GOT3 (cell line): ENCODE measurements at places on chromosomes 11 and 22.

- no peak for DNase-seq
These were observed 28.9 kb downstream of the CD6 start for GRCh38 chr11:61000426-61000825.

DNA sequence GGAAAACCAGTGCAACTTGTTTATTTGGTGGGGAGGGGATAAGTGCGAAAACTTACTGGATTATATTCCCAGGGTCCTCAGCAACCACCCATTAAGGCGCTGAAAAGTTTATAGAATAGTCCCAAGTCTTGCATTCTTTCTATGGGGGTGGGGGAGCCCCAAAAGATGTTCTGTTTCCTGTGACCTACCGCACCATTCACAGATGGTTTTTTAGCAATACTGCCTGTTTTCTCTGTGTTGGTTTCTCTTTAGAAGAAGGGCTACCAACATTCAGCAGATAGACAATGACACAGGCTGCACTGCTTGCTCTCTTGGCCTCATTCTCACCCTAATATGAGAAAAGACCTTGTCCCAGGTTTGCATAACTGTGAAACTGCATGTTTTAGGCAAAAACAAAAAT, 86.5 kb downstream of the FAM76B start:
- DNase-seq = no peak

DNA sequence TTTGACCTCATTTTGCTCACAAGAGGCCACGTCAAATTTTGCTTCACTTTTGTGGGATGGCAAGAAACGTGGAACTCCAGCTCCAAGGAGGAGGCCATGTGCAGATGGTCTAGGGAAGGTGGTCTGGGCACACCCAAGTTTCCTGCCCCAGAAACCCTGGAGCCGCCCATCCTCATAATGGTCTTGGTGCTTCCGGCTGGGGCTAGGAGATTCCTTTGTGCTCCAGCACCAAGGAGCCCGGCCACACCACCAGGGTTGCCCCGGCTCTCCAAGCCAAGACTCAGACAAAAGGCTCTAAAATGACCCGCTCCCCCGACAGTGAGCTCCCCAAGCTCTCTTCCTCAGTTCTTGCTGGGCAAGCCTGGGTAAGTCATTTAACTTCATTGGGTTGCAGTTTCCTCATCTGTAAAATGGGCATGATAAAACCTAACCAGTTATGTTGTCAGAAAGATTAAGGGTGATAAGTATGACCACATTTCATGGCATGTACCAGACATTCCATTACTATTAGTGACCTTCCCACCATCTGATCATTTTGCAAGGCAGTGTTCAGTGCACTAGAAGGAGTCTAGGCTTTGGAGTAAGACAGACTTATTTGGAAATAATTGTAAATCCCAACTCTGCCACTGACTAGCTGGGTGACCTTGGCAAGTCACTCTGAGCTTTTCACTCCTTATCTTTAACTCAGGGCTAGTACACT, 23.3 kb downstream of the DKK3 start:
- no peak for DNase-seq

GRCh38 chr11:64887757-64888405, 9.5 kb upstream of the EHD1 start:
- DNase-seq = no peak

DNA sequence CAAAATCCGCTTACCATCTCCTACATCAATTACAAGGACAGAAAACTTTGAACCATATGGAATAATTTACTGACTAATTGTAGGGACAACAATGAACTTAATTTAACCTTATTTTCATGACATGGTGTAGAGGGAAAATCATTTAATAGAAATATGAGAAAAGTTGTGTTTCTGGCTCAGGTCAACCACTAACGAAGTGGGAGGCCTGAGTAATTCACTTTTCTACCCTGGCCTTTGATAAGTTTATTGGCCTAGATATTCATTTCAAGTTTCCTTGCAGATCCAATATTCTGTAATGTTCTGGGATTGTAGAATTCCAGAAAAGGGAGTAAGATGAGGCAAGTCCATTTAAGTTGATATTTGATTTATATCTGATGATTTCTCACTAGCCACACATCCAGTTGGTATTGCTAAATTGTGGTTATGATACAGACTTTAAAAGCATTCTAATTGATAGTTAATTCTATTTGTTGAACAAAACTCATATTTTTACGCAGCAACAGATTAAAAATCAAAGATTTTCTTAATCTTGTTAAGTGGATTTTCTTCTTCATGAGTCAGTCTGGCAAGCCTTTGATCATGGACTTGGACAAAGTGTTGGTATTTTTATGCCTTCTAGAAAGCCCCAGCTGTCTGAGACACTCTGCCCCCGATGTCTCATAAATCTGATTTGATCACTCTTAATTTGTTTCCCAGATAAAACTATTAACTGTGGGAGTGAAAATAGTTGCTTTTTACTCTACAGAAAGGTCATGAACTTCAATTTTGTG, 336.5 kb downstream of the TMEM135 start:
- DNase-seq = no peak

- no peak for DNase-seq
These were observed 72.0 kb downstream of the VPREB1 start for GRCh38 chr22:22316589-22316988.

GRCh38 chr11:282630-283360, 4.6 kb downstream of the NLRP6 start:
- no peak for DNase-seq

- no peak for DNase-seq
These were observed 15.8 kb downstream of the TMEM258 start for GRCh38 chr11:61776561-61777075.

- DNase-seq = no peak
These were observed 99.4 kb downstream of the APIP start for GRCh38 chr11:34816698-34817213.

- DNase-seq = no peak
These were observed 98.0 kb downstream of the PRR5L start for GRCh38 chr11:36394056-36394455.

GRCh38 chr11:33747979-33748378, 11.8 kb upstream of the CD59 start:
- no peak for DNase-seq

GRCh38 chr11:72989727-72990126, 152.4 kb downstream of the FCHSD2 start:
- DNase-seq = no peak

- no peak for DNase-seq
These were observed 4.8 kb downstream of the PKP3 start for GRCh38 chr11:398826-399225.

- DNase-seq = no peak
These were observed 25.2 kb downstream of the EXPH5 start for GRCh38 chr11:108568195-108568858.

DNA sequence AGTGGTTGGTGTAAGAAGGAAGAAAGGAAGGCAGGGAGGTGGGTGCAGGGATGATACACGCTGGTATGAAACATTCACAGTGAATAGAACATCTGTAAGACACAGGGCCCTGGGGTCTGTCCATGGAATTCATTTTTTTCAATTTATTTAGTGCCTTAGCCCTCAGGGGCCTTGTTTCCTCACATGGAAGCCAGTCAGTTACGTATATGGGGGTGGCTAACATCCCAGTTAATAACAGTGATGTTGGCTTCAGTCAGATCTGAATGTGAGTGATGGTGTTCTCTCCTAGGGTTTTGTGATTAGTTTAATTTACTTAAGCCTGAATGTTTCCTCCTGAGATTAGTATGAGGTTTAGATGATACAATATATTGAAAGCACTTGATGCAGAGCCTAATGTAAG, 577.1 kb downstream of the NTM start:
- no peak for DNase-seq

DNA sequence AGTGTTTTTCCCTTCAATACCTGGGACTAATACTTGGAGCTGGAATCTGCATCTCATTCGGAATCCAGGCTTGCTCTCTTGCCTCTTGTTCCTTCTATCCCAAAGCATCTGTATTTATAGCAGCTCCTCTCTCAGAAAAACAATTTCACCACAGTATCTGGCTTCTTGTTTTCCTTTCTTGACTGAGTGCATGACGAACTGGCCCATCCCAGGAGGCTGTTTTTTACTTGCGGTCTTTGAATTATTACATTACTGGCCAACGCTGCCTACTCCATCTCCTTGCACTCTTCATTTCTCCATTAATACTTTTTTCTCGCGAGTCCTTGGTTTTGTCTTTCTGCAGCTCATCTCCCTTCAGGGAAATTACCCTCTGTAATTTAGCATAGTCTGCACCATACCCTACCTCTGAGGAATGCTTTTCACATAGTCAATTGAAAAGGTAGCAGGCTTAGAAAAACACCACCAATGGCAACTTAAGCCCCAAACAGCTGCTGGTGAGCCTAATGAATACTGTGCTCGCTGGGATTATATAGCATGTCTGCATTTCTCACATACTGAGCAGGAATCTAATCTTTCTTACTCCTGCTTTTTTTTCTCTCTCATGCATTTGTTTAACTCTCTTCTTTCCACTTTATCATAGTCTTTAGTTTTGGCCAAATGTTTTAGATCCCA, 277.4 kb upstream of the SESN3 start:
- no peak for DNase-seq

- DNase-seq = no peak
These were observed 13.2 kb downstream of the CCND1 start for GRCh38 chr11:69654001-69654659.

DNA sequence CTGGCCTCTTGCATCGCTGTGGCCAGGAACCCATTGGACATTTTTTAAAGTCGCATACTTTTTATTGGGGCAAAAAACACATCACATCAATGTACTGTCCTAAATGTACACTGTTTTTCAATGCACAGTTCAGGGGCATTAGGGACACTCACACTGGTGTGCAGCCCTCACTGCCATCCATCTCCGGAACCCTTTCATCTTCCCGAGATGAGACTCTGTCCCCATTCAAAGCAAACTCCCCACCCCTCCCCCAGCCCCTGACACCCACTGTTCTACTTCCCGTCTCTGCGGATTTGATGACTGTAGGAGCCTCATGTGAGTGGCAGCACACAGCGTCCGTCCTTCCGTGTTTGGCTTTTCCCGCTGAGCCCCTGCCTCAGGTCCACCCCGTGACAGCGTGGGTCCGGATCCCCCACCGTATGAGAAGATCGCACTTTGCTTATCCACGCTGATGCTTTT, 41.8 kb upstream of the TH start:
- DNase-seq = no peak

DNA sequence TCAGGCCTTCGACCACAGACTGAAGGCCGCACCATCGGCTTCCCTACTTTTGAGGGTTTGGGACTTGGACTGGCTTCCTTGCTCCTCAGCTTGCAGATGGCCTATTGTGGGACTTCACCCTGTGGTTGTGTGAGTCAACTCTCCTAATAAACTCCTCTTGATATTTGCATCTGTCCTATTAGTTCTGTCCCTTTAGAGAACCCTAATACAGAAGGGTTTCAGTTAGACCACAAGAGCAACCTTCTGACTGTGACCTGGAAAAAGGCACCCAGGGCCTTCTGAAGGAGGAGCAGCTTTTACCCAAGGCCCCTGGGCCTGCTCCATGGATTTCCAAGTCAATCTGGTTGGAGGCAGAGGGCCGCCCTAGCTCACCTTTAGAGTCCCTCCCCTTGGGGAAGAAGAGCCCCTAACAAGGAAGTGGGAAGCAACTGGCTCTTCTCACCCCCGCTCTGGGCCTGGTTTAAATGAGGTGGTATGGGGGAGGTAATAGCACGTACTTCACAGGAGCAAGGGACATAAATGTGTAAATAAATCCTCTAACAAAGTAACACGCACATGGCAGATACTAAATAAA, 11.2 kb upstream of the CHST1 start:
- DNase-seq = no peak

- DNase-seq = peak; percentile 27
These were observed 112.7 kb downstream of the VPREB1 start for GRCh38 chr22:22357024-22357883.

DNA sequence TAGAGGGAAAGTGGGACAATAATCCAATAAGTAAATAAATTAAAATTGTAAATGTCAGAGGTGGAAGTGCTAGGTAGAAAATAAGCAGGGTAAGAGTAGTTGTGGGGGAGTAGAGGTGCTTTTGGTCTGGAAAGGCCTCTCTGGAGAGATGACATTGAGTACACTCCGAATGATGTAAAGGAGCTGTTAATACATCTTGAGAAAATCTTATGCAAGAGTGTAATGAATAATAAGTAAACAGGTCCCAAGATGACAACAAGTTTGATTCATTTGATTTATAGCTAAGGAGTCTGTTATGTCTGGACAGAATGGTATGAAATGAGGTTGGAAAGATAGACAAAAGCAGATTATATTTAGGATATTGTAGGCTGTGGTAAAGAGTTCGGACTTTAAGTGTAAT, 87.5 kb downstream of the TMEM135 start:
- no peak for DNase-seq

GRCh38 chr22:37604875-37605274, 3.8 kb upstream of the GGA1 start:
- no peak for DNase-seq

- DNase-seq = no peak
These were observed 507.1 kb upstream of the CCDC90B start for GRCh38 chr11:83793310-83793709.

GRCh38 chr11:132249256-132249655, 878.8 kb downstream of the NTM start:
- DNase-seq = no peak

DNA sequence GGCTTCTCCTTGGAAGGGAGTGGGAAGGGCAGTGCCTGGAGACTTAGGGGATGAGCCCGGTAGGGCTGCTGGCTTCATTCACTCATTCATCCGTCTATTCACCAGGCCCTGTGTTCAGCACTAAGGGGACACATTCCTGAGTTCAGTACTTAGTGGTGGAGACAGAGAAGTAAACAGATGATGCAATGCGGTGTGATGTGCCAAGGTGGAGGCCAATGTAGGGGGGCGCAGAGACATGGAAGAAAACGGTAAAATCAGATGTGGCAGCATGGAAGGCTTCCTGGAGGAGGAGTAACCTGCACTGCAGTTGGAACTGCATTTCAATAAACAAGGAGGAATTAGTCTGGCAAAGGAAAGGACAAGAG, 21.3 kb downstream of the GRIK4 start:
- no peak for DNase-seq

- DNase-seq = no peak
These were observed 199.4 kb upstream of the MTMR2 start for GRCh38 chr11:96123301-96123700.

DNA sequence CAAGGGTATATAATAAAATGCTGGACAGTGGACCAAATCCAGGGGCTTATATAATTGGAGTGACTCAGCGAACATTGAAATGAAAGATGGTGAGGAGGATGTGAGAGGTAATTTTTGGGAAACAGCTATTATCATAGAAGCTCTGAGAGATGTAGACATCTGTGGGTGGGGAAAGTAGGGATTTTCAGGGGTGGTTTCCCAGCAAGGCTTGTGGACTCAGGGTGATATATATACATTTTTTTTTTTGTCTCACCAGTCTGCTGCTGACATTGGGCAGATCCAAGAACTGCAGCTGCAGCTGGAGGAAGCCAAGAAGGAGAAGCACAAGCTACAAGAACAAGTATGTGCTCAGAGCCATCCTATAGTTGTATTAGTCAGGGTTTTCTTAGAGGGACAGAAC, 208.1 kb downstream of the MYO18B start:
- DNase-seq = no peak
